ENCODE measurements at places on chromosomes 11 and 22.
A peak's percentile ranks its signal among the peaks of the same experiment; 100 is the strongest.

- DNase-seq: peak; percentile 42
Observed at GRCh38 chr11:97756571-97757335, 1264.0 kb upstream of the CNTN5 start.

DNA sequence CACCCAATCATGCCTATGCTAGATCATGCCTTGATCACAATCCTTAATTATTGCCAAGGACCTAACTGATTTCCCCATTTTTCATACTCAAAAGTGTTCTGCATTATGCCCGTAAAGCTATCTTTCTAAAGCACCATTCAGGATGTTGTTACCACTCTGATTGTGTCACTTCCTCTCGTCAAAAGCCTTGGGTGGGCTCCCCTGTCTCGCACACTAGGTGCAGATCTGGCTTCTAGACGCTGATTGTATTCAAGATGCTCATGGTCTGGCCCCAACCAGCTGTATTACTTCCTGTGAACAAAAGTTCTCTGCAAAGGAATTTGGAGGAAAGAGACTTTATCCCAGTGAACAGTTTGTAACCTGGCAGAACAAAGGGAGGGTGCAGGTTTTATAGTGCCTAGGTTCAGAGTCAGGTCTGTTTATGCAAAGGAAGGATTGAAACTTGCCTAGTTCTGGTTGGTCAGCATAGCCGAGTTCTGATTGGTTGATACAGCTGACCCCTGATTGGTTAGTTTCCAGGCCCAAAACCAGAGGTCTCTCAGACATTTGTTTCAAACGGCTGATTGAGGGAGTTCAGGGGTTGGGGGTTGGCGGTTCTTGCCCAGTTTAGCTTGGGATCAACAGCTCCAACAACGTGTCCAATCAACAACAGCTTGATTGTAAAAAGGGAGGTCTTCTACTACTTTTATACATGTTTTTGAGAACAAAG is 25.4 kb downstream of the ATG13 start:
- DNase-seq: no peak

DNA sequence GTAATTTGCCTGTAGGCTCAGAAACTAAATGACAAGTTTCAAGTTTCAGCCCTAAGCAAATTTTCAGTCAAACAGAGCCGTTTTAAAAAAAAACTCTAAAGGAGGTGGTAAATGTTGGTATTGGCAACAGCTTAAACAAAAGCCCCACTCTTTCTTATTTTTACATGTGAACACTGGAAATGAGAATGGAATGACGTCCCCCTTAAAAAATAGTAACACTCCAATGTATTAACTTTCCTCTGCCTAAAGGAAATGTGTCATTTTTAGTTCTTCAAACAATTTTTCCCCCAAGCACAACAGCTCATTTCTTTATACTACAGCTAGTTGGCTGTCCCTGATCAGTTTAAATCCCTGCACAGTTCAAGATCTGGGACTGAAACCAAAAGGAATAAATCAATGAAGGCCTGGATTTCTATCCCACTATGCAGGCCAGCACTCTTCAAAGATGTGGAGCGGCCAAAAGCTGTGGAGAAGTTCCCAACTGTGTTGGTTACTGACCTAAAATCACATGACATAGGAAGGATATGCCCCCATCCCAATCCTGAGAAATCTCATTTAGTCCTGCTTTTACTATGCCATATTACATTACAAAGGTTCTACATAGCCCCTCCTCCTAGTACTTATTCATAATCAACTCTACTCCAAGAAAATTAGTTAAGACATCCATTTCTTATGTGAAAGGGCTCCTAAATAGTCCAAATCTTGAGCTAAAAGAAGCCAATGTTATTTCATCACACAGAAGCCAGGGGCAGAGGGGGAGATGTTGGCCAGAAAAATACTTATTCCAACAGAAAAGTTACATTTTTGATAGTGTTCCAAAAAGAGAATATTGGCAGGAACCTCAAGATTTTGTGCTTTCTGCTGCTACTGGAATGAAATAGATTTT is 95.9 kb downstream of the CADM1 start:
- DNase-seq: no peak

- no peak for DNase-seq
Observed at GRCh38 chr11:127710831-127711230, 710.3 kb upstream of the KIRREL3 start.

DNA sequence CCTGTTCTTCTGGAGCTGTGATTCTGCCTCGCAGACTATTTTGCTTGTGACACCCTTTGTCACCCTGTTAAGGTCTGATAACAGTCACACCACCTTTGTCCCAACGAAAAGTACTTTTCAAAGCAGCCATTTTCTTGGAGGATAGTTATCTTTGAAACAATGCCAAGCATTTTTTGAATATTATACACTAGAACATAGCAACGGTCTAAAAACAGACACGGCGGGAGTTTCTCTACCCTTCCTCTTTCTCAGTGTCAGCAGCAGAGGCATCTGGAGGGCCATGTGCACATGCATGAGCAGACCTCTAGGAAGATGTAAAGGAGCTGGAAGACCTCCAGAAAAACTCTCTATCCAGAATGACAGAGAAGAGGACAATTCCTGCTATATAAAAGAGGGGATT is 86.5 kb downstream of the TRPC6 start:
- DNase-seq: no peak

- peak; percentile 95 for DNase-seq
Observed at GRCh38 chr11:10293423-10294289, at the start of gene SBF2. Gene SBF2, minus strand, starts transcription at chr11:10294219. Its CDS starts 150 bp downstream, at chr11:10294069.

GRCh38 chr11:19026862-19027261 is 33.7 kb downstream of the MRGPRX2 start:
- DNase-seq: no peak

- DNase-seq: no peak
Observed at GRCh38 chr11:112016765-112017376, 8.3 kb upstream of the DLAT start.

DNA sequence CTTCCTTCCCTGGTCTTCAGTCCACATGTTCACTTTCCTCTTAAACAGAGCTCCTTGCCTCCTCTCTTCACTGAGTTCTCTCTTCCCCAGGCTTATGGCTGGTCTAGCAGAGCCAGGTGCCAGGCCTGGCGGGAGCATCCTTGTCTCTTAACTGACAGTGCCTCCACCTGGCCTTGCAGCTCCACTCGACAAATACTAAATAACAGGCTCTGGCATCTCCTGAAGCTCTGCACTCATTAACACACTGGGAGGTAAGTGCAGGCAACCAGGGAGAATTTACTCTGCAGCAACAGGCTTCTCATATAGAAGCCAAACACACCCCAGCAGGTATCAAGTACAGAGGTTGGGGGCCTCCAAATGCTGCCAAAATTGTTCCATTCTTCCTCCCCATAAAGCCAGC is 438.1 kb downstream of the SOX6 start:
- no peak for DNase-seq

DNA sequence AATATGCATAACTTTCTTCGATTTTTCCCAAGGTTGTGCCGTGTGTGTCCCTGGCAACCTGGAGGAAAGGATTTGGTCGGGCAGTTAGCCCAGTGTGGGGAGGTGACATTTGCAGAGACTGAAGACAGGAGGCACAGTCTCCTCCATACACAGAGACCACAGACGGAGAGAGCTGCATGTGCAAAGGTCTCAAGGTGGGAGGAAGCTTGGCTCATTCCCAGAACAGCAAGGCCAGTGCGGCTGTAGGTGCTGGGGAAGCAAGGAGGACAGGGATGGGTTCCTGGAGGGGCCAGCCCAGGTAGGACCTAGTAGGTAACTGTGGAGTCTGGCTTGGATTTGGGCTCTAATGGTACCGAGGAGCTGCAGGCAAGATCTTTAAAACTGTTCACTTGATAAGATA is 20.7 kb upstream of the CPT1A start:
- DNase-seq: no peak

GRCh38 chr11:82930229-82930628 is 28.7 kb downstream of the DDIAS start:
- no peak for DNase-seq

GRCh38 chr22:44676441-44677352 is 25.3 kb upstream of the PRR5 start:
- no peak for DNase-seq

DNA sequence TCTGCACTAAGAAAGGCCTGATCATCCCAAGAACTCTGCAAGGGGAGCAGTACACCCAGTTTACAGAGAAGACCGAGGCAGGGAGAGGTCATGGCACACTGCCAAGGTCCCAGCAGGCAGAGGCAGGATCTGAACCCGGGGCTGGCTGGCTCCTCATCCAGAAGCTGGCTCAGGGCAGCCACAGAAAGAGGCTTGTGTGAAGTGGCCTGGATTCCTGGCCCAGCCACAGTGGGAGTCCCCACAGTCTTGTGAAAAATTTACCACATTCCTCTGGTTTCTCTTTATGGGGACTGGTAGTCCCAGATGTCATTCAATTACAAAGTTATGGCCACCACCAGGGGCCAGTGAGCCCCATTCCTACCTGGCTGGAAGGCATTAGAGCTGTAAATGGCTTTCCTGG is 440.5 kb downstream of the MIAT start:
- DNase-seq: no peak

DNA sequence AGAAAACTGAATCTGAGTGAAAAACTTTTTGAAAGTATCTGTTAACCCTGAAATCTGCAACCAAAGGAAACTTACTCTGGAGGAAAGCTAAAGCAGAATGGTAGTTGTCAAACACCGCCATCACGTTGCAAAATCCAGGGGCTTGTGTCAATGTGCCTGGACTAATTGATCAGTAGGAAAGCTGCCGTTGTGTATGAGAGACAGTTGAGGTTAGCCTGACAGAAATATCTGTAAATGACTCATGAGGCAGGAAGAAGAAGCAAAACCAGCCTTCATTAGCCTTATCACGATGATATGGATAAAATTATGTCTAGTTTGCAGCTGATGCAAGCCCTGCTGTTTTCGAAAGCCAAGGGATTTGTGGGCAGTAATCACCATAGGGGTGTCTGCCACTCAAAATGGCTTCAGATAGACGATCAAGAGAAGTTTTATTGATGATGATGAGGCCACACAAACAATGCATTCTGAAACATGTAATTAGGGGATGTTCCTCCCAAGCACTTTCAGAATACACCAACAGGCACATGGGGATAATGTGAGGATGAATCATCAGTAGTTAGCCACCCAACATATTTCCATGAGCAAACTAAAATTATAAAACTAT is 8.9 kb downstream of the SCGB1A1 start:
- peak; percentile 68 for DNase-seq

GRCh38 chr11:129880311-129880710 is 15.1 kb downstream of the NFRKB start:
- DNase-seq: no peak

GRCh38 chr22:47575291-47575690 is 812.8 kb downstream of the TBC1D22A start:
- no peak for DNase-seq

GRCh38 chr11:119991669-119992068 is 146.2 kb downstream of the TRIM29 start:
- DNase-seq: no peak

DNA sequence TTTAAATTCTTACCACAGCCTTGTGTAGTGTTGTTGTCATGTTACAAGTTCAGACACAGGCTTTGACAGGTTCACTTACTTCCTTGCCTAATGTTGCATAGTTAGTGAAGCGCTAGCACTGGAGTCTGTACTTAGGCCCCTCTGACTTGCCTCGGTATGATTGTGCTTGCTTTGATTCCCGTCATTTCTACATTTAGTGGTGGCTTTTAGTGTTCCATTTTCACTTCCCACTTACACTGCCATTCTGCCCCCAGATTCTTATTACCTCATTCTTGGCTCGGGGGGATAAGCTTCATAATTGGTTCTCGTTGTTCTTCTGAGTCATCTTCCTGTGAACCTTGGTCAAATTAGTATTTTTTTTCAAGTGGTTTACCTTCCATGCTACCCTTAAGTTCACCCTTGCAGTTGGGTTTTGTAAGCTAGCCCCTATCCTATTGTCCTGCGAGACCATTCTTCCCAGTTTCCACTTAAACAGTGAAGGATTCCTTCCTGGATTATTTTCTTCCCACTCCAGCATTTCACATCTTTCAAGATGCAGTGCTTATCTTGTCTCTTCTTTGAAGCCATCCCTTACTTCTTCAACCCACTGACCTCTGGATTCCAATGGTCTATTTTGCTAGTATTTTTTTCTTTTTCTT is 68.7 kb downstream of the DDX10 start:
- peak; percentile 54 for DNase-seq

DNA sequence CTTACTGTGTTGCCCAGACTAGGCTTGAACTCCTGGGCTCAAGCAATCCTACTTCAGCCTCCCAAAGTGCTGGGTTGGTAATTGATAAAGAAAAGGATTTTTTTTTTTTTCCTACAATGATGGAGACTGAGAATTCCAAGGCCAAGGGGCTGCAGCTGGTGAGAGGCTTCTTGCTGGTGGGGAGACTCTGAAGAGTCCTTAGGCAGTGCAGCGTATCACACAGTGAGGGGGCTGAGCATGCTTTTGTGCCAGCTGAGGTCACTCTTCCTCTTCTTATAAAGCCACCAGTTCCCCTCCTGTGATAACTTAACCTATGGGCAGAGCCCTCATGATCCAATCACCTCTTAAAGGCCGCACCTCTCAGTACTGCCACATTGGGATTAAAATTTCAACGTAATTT is 28.2 kb upstream of the CCDC81 start:
- no peak for DNase-seq

GRCh38 chr11:34682825-34683224 is 61.9 kb downstream of the EHF start:
- peak; percentile 74 for DNase-seq

DNA sequence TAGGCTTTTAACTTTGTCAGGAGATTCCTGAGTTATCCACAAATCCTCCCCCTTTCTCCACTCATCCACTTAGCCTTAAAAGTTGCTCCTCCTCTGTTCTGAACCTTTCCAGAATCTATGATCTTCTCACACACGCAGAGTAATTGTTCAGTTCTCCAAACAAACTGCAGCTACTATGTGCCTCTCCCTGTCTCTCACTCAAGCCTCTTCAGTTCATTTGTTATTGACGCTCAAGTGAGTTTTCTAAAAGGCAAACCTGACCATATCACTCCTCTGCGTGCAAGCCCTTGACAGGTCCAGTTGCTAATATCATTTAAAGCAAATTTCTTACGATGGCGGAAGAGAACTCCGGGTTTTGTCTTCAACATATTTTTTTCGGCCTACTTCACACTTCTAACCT is 1169.7 kb upstream of the TENM4 start:
- no peak for DNase-seq
